Nephron progenitor cell (in vitro differentiated cells): ENCODE measurements at places on chromosomes 4 and X.

GRCh38 chr4:7155590-7156071 lies 36.7 kb upstream of the SORCS2 start:
- no peak for DNase-seq

DNA sequence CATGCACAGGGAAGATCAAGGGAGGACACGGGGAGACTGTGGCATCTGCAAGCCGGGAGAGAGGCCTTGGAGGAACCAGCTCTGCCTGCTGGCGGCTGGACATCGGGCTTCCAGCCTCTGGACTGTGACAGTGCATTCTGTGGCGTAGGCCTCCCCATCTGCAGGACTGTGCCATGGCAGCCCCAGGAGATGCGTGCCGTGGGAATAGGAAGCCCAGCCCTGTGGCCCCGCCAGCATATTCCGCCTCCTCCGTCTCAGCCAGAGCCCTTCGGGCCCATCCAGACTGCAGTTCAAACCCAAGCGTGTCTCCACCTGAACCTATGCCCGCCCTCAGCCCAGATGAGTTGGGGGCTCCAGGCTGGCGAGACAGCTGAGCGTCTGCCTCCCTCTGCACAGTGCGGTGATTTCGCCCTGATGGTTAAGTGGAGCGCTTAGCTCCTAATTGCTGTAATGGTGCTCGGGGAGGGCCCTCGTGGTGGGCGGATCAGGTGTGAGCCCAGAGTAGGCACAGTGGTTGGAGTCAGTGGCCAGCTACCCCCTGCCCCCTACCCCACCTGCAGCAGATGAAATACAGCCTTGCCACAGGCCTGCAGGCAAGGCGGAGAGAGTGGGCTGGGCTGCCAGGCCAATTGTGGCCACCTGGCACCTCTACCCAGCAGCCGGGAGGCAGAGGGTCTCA lies 133.9 kb downstream of the HMX1 start:
- no peak for DNase-seq

GRCh38 chr4:39702716-39703115 lies 4.8 kb downstream of the UBE2K start:
- DNase-seq, result no peak

DNA sequence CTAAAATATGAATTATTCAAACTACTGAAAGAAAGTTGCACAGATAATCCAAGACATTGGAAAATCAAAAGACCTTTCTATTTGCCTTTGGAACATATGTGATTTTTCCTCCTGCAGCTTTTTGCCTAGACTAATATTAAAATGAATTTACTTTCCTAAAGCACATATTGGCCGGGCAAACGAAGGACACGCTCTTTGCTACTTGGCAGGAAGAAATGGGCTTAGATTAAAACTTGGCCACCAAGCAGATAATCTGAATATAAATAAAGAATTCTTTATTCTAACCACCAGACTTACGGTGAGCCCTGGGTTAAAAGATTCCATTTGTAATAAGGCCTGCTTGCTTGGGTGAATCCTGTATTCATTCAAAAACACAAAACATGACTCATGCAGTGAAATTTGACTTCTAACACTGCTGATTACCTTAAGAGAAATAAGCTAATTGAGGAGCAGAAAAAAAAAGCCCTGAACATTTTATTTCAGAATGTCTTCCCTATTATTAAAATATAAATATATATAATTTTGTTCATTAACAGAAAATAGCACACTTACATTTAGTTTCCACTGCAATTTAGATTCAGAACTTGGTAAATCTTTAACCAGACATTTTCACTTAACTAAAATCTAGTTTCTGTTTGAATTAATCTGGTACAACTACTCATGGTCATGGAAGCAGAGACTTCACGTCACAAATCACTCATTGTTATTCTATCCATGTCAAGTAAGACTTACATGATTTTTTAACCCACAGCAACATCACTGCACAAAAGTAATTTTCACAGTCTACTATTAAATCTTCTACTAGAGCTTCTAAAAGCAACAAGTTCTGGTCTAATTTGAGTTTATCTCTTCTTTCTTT lies 116.1 kb upstream of the PLAC1 start:
- DNase-seq, result no peak

- DNase-seq, result peak; percentile 23
Measured at GRCh38 chr4:112765317-112765974, 128.5 kb downstream of the LARP7 start.

GRCh38 chr4:6987588-6987961 lies 55.6 kb upstream of the TADA2B start:
- no peak for DNase-seq

GRCh38 chr4:112889619-112890527 lies 159.6 kb upstream of the ANK2 start:
- no peak for DNase-seq

DNA sequence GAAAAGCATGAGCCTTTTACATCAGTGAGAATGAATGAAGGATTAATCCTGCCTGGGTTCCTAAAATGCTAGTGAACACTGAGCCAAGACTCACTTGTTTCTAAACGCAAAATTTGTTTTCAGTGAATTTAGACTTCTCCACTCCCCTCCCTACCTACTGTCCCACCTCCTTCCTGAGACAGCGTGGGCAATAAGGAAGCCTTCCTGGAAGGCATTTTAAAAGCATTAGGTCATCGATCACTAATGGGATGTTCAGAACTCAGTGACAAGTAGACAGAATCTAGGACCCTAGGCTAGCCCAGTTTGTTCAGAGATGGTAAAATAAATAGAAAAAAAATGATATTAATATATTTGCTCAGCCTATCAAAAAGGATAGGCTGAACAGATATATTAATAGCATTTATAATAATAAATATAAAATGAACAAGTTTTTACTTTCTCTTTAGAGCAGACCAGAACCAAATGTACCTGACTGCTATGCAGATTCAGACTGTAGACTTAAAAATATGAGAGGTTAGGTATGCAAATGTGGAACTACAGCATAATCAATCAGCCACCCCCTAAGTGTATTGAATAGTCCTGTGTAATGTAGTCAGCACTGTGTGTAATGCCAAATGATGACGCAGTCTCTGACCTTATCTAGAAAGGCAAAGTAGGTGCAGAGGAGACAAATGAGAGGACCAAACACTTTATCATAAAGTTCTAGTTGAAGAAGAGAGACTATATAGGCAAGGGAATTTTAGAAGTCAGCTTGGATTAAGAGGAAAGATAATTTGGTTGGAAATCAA lies 331.1 kb downstream of the GPAT3 start:
- DNase-seq, result no peak

- no peak for DNase-seq
Measured at GRCh38 chr4:127843704-127844600, 36.7 kb upstream of the PLK4 start.

GRCh38 chr4:132737344-132737743 lies 411.8 kb upstream of the PCDH10 start:
- peak; percentile 14 for DNase-seq

- DNase-seq, result no peak
Measured at GRCh38 chr4:79209822-79210635, 115.8 kb downstream of the NAA11 start.

- no peak for DNase-seq
Measured at GRCh38 chr4:174134361-174134760, 149.1 kb downstream of the FBXO8 start.

- no peak for DNase-seq
Measured at GRCh38 chrX:7447801-7448499, 300.0 kb upstream of the PUDP start.

GRCh38 chr4:15116509-15117079 lies 114.3 kb downstream of the CPEB2 start:
- DNase-seq, result no peak

DNA sequence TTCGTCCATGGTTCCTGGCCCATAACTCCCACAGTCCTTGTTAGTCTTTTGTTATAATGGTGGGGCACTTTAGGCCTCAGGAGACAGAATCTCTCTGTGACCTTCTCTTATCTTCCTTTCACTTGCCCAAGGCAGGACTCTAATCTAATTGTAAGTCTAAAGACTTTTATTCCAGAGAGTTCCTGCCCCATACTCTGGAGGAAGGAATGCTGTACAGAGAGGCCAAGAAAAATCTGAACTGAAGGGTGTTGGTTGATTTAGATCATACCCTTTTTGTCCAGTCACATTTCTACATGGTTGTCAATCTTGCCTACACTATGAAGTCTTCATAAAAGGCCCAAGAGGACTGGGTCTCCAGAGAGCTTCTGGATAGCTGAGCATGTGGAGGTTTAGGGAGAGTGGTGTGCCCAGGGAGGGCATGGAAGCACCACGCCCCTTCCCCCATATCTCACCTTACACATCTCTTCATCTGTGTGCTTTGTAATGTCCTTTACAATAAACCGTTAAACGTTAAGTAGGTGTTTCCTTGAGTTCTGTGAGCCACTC lies 84.5 kb downstream of the AFF1 start:
- DNase-seq, result no peak

DNA sequence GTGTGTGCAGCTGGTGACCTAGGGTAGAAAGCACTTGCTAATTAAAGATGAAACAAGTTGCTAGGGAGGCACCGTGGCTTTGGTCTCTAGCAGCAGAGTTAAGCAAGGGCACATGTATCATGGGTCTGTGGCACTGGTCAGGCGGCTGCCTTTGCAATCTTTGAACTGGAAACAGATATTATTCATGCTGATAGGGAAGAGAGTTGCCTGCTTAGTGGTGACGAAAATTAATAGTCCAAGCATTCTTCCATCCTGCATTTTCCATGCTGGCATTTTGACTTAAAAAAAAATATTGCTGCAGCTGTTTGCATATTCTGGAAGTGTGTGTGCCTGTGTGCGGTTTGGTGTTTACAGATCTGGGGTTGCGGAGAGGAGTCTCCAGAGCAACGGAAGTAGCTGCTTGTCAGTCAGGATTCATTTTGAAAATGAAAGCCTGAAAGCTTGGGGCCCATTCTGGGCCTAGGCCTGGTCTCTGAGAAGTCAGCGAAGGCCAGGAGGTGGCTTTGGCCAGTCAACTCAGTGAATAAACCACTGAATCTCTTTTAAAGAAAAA lies 2.3 kb upstream of the SOWAHD start:
- DNase-seq, result no peak

- no peak for DNase-seq
Measured at GRCh38 chr4:66633477-66633876, 911.8 kb downstream of the CENPC start.

DNA sequence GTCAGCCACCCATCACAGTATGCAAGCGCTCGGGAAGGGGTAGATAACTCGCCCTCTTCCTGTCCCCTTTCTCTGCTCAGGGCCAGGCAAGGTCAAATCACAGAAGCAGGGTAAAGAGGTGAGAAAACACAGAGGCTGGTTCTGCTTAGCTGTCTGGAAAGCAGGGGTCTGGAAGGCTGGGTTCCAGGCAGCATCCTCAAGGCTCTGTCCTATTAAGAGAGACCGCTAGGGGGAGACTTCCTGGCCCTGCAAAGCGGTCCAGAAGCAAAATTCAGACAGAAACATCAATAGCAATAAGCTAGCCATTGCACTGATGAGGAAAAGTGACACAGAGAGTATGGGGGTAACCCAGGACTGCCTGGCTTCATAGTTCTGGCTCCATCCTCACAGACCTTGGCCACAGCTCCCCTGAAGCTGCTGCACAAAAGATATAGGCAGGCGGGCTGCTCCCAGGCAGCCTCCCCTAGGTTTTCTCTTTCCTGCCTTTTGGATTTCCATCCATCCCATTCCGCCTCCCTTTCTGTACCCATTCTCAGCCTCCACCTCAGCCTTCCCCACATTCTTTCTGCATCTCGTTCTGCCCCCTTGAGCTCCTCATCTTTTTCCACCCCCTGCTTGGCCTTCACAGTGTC lies 308.5 kb downstream of the EVC2 start:
- DNase-seq, result peak; percentile 55

DNA sequence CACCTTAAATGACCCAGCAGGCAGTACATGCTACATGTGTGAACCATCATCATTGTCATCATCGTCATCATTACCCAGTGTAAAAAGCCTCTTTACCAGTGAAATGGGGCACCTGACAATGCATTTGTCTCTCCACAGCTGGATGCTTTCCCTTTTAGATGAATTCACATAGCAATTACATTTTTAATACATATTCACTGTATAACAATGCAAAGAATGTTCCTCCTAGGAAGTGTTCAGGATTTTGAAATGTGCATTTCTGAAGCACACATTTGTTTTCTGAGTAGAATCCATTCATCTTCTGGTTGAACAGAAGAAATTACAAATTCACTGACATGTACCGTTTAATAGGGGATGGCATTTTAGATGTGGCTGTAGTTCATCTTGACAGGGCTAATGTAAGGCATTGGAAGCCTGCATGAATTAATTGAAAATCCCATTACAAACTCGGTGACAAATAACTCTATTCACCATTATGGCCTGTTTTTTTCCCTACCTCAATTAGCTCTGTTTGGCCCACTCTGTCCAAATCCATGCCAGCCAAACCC lies 111.1 kb downstream of the SH3RF1 start:
- DNase-seq, result no peak

DNA sequence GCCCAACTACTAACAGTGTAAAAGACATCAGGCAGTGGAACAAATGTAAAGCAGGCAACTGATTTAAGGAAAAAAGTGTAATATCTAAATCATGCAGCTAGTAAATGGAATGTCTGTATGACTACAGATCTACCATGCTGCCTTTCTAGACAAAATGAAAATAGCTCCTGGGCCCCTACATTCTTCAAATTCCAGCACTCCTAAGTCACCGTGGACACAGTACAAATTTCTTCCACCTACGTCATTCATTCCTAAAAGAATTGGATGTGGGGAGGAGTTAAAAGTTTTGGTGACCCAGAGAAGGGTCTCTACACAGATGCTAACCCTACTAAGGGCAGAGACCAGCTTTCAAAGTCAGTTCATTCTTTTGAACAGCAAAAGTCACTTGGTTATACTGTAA lies 137.2 kb upstream of the ARHGEF9 start:
- no peak for DNase-seq

GRCh38 chr4:81600520-81601357 lies 129.0 kb upstream of the RASGEF1B start:
- peak; percentile 43 for DNase-seq

DNA sequence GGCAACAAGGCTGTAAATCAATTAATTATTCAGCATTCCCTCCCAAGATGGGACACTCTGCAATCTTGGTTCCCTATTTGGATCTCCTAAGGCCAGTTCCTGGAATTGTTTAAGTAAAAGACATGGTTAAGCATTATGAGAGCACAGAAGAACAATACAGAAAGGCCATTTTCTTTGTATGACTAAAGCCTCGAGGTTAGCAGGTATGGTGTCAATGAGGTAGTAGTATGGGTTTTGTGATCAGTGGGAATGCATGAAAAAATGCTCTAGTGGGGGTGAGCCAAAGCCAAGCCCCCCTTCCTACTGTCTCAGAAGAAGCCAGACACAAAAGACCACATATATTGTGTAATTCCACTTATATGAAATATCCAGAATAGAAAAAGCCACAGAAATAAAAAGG lies 61.7 kb upstream of the S100G start:
- no peak for DNase-seq

- DNase-seq, result no peak
Measured at GRCh38 chrX:110561034-110561433, 202.4 kb downstream of the RTL9 start.

DNA sequence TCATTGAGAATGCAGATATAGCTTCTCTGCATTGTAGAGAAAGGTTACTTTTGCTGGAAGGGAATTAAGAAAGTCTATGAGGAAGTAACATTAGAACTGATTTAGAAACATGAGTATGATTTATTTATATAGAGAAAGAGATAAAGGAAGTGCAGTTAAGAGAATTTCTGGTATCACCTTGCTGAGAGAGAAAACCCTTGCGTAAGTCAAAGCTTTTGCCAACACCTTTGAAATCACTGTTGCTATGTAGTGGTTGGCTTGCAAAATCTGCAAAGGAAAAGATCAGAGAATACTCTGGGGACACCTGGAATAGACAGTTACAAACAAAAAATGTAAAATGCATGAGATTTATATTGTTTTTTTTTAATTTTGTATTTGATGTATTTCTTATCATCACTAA lies 137.3 kb upstream of the RXFP1 start:
- no peak for DNase-seq
